ENCODE measurements at places on chromosomes 6 and 20.
A peak's percentile ranks its signal among the peaks of the same experiment; 100 is the strongest.

- no peak for DNase-seq
Measured at GRCh38 chr6:135299256-135299655, 118.1 kb downstream of the MYB start.

DNA sequence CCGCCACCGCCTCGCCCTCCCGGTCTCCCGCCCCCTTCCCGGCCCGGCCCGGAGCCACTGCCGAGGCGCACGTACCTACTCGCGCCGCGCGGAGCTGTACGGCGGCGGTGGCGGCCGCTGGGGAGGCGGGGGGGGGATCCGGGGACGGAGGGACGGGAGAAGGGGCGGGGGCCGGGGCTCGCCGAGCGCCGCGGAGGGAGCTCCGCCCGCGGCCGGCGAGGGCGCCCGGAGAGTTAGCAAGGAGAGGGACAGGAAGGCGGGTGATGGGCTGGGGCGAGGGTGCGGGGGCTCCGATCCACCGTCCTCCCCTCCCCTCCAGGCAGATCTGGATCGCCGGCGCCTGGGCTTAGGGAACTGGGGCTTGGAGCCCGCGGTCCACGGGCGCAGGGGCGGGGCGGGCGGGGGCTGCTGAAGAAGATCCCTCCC is 548 bp upstream of the TMEM74B start:
- peak; percentile 54 for DNase-seq

DNA sequence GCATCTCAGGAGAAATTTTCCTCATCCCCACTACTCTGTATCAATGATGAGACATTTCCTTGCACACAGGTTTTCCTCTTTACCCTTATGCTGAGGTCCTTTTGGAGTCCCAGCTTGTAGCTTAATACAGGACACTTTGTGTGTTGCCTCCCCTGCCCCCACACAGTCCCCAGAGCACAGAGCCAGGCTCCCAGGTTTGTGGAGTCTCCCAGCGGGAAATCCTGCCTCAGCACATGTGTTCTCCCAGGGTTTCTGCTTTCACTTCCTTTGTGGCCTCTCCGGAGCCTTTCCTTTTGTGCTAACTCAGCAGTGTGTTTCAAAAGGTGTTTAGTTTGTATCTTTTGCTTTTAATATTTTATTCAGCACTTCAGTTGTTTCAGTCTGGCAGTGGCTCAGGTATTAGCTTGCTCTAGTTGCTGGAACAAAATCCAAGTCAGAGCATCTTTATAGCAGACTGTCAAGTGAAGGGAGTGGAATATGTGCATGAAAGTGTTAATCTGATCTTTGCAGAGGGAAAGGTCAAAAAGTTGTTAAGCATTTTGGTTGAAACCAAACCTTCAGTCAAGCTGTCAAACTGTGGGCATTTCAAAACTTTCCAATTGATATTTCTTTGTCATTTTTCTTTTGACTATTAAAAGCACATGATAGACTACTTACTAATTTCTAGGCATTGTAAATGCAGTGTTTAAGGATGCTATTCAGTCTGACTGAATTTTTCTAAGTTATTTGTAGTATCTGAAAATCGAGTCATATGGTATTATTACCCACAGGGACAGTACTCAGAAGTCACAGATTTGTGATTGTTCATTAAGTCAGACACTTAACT is 8.6 kb downstream of the SNX9 start:
- no peak for DNase-seq

DNA sequence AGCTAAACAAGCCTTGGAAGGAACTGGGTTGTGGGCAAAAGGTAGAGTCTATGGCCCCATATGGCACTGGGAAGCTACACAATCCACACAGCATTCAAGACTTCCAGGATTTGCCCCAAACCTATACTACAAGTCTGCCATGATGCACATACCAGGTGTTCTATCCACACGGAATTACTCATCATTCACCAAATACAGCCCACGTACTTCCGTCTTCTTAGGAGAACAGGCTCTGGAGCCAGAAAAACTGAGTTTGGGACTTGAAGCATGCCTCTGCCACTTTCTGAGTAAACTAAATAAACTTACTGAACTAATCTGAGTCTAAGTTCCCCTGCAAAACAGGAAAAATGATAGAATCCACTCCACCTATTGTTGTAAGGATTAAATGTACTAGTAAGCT is 28.6 kb downstream of the RIMS4 start:
- DNase-seq: no peak

DNA sequence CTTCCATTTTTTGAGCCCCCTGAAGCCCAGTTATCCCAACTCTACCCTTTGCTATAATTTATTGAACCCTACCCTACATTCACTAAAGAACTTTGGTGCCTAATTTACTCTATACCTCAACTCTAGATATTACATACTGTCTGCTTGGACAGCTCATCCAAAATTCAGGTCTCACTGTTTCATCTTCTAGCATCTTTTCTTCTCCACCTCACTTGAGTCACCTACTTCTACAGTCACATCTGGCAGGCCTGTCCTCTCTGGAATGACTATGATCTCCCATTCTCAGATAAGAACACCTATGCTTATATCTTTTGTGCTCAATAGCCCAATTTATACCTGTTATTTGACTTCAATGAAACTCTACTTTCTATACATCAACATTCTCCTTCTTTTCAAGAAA is 58.0 kb downstream of the SHPRH start:
- DNase-seq: no peak

DNA sequence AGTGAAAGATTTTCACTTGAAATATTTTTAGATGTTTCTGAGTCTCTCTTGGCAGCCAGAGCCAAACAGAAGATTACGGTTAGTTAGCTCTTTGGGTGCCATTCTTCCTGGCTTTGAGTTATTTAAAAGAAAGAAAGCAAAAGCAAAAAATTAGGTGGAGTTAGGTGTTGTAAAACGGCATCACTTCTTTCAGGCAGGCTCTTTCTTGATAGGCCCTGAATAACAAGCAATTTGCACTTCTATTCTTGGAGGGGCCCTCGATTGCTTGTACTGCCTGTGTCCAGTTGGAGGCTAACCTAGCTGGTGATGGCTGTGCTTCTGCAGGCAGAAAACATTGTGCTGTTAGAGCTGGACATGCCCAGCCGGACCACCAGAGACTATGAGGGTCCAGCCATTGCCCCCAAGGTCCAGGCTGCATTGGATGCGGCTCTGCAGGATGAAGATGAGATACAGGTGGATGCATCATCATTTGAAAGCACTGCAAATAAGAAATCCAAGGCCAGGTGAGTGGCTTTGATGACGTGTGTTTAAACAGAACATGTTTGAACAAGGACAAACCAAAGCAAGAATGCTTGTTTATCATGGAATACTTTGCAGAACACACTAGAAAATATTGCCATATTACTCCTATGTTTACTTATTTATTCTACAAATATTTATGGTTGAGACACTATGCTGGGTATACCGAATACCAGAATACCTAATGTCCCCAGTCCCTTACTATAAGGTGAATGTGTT is 28.1 kb upstream of the ASXL1 start:
- DNase-seq: no peak

DNA sequence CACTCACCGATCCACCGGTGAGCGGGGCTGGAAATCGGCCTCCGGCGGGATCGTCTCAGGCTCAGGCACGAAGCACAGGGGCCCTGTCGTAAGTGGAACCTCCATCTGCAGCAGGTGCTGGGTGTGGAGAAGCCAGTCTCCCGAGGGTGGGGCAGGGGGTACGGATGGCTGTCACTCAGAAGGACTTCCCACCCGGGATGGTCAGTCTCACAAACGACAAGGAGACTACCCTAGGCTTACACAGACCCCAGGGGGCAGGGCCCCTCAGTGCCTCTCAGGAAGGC is 27.8 kb downstream of the YTHDF1 start:
- DNase-seq: no peak

GRCh38 chr6:5305968-5306626 is 44.8 kb downstream of the FARS2 start:
- DNase-seq: no peak

- no peak for DNase-seq
Measured at GRCh38 chr6:131755597-131755996, 44.8 kb upstream of the CTAGE9 start.

DNA sequence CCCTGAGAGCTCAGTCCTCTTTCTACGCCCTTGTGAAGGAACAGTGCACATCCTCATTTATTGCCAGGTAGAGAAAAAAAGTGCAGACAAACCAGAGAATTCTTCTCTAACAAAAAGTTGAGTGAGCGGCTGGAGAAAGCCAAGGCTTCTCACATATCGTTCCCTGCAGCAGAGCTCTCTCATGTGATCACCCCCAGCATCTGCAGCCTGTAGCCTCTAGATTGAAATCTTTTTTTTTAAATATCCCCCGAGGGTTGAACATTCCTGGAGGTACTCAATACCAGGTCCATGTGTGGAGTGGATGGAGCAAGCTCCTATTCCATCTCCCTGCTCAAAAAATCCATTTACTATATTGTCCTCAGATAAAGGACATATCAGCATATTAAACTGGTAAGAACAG is 22.9 kb upstream of the ZNF133 start:
- DNase-seq: no peak

DNA sequence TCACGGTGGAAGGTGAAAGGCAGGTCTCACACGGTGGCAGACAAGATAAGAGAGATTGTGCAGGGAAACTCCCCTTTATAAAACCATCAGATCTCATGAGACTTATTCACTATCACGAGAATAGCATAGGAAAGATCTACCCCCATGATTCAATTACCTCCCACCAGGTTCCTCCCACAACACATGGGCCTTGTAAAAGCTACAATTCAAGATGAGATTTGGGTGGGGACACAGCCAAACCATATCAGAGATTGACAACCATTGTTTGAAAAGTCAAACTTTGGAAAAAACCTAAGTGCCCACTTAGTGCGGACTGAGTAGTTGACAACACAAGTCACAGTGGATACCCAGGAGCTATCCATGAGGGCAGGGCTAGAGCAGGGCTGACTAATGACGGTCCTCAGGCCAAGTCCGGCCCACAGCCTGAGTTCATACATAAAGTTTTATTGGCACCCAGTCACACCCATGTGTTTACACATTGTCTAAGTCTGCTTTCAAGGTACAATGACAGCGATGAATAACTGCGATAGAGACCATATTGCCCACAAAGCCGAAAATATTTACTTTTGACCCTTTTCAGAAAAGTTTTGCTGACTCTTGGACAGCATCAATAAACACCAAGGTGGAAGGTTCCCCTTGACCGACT is 33.8 kb upstream of the PMEPA1 start:
- DNase-seq: no peak

DNA sequence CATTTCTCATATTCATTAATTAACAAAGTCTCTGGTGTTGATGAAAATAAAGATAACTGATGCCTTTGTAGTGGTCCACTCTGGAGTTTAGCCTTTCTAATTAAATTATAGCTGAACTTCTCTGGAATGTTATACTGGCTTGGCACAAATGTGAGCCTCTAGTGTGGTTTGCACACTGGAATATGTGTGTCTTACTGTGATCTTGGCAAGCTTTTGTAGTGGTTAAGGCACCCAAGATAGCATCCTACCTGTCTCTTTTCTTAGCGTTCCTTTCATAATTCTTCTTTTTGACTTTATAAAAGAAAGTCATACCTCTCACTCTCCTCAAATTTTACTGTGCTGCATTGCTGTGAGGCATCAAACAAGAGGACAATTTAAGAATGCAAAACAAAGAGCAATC is 107.4 kb downstream of the UTRN start:
- DNase-seq: no peak

- DNase-seq: no peak
Measured at GRCh38 chr6:24283043-24283985, 74.5 kb downstream of the DCDC2 start.

DNA sequence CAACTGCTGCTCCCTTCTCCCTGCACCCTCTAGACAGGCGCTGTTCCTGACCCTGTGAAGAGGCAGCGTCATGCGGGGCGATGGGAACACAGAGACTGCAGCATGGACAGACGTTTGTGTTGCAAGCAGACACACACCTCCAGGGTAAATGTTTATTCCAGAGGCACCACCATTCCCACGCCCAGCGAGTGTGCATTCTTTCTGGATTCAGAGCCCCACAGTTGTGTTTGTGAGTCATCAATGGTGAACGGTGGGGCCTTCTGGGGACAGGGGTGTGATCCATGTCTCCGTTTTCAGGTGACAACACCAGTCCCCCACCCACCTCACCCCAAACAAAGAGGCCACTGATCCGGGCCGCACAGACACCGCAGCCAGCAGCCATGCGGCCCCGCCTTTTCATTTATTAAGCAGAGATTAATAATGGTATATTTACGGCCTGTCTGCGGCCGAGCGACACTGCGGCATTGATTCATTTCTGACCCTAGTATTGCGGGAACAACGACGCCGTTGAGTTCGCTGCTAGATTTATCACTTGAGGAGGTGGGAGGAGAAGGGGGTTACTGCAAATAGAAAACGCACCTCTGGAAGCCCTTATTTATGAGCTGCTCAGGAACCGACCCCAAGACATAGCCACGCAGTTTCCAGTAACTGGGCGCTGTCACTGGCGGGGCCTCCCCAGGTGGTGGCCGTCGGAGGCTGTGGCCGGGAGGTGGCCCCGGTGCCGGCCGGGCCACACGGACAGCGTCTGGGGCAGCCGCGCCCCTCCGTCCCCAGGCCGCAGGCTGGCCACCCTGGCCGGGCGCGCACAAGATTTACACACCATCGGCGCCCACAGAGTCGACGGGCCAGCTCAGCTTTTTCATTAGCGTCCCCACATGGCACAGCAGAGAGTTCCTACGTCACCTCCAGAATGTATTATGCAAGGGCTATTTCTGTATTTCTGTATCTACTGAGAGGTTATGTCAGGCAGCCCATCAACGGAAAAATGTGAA is 367.6 kb downstream of the THBS2 start:
- no peak for DNase-seq

DNA sequence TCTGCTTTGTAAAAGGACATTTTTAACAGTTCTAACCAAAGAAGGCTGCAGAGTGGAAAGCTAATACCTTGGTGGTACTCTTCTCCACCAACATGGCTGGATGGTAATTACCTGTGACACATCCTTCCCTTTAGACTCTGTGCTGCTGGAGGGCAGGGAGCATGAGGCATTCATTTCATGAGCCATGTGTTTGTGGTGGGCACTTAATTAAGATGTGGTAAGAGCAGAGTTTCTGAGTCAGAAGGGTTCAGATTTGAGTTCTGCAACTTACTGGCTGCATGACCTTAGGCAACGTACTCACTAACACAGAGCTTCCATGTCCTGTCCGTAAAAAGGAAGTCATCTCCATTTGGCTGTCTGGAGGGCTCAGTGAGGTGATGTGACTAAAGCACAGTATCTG is 9.1 kb upstream of the ZNF133 start:
- no peak for DNase-seq

DNA sequence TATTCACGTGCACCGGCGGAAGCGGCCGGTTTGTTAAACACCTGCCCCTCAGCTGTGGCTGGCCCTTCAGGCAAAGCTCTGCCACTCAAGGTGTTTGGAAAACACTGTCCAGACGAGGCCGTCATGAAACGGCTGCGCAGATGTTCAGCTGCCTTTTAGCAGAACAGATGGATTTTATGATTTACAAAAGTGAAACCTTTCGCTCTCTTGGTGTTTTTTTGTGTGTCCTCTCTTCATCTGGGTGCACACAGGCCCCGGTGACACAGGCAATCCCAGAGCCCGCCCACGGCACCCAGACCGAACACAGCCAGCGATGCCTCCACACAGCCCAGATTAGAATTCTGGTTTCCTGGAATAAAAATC is 397.0 kb downstream of the SMOC2 start:
- DNase-seq: no peak

All from stimulated activated effector memory CD8-positive, alpha-beta T cell treated with anti-CD3 and anti-CD28 coated beads, Interleukin-12 subunit alpha, Interleukin-12 subunit beta, amount 100 ng/mL, for 72 hours (primary cell).